ENCODE measurements at places on chromosomes 12 and 14.

- peak; percentile 69 for DNase-seq
Measured at GRCh38 chr14:92759300-92759678, 10.9 kb upstream of the LGMN start.

- no peak for DNase-seq
Measured at GRCh38 chr14:50067723-50068495, 48.5 kb downstream of the VCPKMT start.

GRCh38 chr12:127607146-127607725, 659.7 kb upstream of the TMEM132C start:
- DNase-seq, result no peak

GRCh38 chr12:124605883-124606774, 38.7 kb upstream of the NCOR2 start:
- DNase-seq, result peak; percentile 68

DNA sequence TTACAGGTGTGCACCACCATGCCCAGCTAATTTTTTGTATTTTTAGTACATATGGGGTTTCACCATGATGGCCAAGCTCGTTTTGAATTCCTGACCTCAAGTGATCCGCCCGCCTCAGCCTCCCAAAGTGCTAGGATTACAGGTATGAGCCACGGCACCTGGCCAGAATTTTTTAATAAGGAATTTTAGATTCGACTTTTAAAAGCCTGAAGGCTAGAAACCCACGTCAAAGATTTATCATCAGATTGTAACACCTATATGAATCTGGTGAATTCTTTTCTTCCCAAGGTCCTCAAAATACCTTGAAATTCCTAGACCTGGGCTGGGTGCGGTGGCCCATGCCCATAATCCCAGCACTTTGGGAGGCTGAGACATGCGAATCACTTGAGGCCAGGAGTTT, 18.7 kb upstream of the MMP19 start:
- no peak for DNase-seq

- DNase-seq, result no peak
Measured at GRCh38 chr12:65834146-65834935, 10.1 kb downstream of the HMGA2 start.

- no peak for DNase-seq
Measured at GRCh38 chr14:45972416-45972815, 679.2 kb downstream of the RPL10L start.

DNA sequence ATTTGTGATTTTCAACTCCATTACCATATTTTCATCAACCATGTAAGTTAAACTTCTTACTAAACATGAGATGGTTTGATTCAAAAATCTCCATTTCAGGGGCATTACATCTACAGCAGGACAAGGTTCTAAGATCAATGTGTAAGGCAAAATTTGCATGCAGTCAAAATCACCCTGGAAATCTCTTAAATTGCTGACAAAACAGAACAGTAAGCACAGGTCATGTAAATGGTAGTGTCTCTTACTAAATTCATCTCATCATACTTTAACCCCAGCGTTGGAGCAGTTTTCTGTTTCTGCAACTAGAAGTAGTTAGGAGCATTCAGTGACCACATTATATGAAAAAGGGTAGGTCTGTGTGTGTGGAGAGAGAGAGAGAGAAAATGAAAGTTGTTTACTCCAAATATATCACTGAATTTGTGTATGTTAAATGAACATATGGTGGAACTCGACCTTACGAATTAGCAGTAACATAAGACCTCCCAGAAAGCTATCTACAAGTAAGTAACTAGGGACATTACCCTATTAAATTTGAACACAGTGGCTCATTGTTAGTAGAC, 227.5 kb downstream of the SSPN start:
- no peak for DNase-seq
